ENCODE measurements at places on chromosomes 12 and 14. TPM values are rescaled to one million over a fixed set of nuclear protein-coding genes. Genes with fewer than 3 reads are reported as not detected.

DNA sequence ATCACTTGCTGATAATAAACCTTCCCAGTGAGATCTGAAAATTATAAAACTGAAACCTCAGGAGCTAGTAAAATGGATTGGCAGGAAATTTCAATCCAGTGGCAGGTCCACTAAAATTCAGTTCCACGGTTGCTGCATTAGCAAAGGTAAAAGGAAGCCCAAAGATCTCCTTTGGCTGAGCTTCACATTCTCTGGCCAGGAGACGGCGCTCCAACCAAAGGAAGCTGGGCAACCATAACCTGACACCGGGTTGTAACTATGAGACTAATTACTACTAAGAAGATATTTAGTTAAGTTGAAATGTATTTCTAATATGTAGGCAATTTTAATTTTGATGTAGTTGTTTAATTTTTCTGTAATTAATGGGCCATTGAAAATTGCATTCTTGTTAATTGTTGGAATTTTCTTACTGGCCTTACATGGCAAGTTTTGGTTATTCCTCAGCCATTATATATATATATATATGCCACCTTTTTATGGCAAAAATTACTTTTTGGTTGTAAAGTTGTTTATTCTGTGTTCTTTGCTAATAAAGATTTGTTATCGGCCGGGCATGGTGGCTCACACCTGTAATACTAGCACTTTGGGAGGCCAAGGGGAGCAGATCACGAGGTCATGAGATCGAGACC lies 17.0 kb downstream of the OR8S1 start:
- DNase-seq = peak; percentile 29

DNA sequence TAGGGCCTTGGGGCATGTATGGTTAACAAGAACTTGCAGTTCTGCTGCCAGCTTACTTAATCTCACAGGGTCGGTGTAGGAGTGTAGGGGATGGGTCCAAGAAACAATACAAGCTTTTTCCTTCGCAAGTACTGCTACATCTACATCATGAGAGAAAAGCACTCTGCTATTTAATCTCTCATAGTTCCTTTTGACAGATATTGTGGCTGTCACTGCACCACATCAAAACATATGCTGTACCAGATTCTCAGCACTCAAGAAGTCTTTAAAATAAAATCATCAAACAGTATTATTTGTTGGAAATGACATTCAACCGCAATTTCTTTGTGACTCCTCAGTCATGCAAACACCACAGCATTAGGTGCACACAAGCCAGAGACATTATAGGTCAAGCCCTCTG lies 215.5 kb upstream of the BMP4 start:
- DNase-seq = no peak

DNA sequence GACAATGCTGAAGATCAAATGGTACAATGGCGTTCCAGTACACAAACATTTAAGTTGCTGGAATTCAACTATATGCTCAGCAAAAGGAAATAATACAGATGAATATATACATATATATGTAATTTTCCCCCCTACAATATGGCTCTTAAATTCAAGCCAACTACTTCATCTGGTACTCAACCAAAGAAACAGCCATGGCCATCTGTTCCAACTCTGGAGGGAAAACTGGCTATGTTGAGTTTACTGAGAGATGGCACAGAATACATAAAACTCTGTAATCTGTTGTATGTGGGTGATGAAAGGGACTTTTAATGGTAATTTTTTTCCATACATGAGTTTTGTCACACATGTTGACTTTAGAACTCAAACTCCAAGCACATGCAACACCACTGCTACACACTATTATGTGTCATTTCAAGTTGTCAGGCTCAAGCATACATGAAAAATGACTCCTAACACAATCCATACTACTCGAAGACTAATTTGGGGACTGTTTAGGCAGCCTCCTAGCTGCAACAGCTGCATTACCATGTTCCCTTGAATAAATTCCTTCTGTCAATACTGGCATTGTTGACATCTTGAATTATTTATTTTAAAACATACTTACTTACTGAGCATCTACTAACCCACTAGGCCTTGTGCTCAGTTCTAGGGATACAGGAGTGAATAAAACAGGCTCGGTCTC lies 38.2 kb upstream of the MAP3K9 start:
- DNase-seq = no peak

IFNG-AS1 gene
- not detected for total RNA-seq

R3HDM2 gene
- total RNA-seq = 62.8 TPM

All from left colon (tissue), 2 donors.